ENCODE measurements at places on chromosomes 13 and 19.
A peak's percentile ranks its signal among the peaks of the same experiment; 100 is the strongest.

GRCh38 chr13:84366506-84366905, 484.2 kb upstream of the SLITRK1 start:
- DNase-seq: no peak

DNA sequence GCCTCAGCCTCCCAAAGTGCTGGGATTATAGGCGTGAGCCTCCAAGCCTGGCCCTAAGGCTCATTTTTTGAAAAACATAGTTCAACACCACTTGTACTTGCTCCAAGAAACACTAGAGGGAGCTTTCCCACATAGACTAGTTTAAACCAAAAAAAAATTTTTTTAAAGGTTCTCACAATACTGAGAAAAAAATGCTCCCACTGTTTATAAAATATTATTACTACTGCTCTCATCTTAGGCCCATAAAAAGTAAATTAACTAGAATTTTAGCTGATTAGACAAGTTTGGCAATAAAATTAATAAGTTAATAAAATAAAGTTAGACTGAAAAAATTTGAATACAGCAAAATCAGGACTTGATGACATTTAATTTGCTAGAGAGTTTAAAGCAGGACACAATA, 109.5 kb downstream of the TBC1D4 start:
- DNase-seq: peak; percentile 59

DNA sequence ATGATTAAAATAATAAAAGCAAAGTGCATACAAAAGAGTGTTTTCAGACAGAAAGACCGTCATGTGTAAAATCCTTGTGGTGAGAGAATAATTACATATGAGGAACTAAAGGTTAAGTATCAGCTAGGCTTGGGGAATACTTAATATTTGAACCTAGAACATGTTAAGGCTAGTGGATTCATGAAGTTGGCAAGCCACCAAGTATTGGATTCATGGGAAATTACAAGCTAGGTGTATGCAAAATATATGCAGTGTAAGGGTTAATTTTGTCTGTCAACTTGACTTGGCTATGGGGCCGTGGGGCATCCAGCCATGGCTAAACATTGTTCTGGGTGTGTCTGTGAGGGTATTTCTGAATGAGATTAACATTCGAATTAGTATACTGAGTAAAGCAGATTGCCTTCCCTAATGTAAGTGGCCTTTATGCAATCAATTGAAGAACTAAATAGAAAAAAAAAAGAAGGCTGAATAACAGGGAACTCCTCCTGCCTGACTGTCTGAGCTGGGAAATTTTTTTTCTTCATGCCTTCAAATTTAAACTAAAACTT, 533.5 kb upstream of the KLF12 start:
- DNase-seq: no peak

DNA sequence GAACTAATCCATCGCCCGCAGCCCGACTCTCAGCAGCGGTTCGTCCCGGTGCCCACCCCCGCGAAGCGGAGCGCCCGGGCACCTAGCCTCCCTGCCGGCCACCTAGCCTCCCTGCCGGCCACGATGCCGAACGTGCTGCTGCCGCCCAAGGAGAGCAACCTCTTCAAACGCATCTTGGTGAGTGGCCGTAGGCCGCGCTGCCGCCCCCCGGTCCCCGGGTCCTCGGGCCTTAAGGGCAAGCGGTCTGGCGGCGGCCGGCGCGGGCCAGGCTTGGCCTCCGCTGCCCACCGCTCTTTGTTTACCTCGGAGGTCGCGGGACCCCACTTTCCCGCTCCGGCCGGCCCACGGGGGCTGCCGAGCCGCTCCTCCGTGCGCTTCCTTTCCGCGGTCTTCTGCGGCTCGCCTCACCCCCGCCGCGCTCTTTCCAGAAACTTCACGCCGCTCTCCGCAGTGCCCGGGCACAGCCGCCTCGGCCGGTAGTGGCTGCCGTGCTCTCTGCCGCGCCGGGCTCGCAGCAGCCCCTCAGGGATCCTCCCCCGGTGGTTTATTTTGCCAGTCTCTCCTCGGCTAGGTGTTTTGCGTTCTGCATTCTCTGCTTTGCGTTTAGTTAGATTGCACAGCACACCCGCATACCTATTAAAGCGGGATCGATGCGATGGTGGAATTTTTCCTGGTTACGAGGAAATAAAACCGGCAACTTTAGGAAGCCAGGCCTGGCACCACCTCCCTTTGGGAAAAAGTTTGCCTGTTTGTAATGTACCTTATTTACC, 524 bp downstream of the NAA16 start:
- peak; percentile 71 for DNase-seq

DNA sequence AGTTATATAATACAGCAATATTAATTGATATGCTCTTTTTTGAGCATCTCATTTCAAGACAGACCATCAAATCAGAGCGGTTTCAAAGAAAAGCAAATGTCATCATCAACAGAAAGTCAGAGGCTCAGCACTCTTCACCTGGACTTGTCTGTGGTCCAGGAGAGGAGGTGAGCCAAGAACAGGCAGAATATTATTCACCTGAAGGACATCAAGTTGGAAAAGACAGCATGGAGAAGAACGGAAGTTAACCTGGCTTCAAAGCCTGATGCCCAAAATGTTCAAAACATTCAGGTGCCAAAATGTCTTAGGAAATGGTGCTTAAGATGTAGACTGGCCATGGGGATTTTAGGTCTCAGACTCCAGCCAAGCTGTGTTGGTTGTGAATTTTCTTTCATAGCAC, 40.7 kb downstream of the FGF14 start:
- DNase-seq: no peak

DNA sequence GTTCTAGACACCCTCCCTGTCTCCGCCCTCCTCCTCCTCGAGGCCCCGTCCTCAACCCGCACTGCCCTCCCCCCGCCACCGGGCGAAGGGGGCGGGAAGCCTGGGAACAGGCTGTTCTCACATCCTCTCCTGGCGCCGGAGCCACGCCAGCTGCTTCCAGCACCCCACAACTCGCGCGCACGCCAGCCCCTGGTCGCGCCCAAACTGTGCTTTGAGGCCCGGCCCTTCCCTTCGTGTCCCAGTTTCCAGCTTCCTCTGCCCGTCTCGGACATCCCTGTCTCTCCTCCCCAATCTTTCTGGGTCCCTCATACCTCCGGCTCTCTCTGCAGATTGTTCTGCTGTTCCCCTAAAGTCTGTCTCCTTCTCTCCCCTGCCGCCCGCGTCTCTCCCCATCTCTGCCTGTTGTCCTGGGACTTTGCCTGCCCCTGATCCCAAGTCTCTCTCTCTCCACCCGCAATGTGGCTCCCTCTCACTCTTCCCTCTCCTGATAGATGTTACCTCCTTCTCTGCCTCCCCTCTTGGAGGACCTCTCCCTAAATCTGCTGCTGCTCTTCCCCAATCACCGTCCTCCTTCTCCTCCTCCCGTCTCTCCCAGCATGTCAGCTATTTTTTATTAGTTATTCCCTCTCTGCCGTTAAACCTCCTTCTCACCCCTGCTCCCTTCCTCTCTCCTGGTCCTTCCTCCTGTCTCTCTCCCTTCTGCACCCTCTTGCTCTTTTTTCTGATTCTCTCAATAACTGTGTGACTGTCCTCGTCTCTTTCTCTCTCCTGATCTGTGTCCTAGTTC, 14.2 kb downstream of the DPF1 start:
- no peak for DNase-seq

GRCh38 chr19:55098716-55099556, 18.5 kb downstream of the PPP1R12C start:
- no peak for DNase-seq

- no peak for DNase-seq
Measured at GRCh38 chr19:18731562-18732008, 48.1 kb downstream of the CRTC1 start.

GRCh38 chr13:111114362-111115060, 599 bp upstream of the ARHGEF7 start:
- DNase-seq: peak; percentile 47

- DNase-seq: no peak
Measured at GRCh38 chr19:41219924-41220567, 1.0 kb downstream of the AXL start.

DNA sequence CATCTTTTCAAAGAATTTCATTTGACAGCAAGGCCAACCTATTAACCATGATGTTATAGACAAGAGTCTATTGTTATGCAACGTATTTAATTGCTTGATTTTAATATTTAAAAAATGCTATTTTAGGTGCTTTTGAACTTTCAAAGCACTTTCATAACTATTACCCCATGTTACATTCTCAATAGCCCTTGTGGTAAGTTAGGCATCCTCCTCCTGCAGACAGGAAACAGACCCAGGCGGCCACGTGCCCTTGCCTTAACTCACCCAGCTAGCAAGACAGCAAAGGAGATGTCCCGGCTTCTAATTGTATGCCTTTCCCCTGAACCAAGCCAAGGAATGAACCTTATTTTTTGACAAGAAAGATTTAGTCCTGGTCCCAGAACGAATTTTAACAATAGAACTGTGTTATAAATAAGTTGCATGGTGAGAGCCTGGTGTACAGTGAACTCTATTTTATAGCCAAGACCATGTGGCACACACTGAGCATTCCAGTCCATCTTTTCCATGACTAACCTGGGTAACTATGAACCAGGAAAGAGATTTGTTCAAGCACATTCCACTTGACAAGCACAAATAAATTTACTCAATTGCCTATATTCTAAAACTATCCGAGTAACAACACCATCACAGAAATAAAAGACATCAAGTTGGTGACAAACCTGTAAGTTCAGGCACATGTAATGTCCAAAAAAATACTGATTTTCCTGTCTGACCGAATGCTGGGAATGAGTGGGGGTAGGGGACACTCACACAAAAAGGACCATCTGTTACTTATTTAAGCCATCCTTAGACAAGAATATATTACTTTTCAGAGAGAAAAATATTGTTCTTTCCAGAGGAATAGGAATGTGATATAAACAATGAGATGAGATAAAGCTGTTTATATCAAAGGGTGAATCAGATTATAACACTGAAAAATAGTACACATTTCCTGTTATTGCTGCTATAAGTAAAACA, 163.0 kb downstream of the EFNB2 start:
- DNase-seq: no peak

DNA sequence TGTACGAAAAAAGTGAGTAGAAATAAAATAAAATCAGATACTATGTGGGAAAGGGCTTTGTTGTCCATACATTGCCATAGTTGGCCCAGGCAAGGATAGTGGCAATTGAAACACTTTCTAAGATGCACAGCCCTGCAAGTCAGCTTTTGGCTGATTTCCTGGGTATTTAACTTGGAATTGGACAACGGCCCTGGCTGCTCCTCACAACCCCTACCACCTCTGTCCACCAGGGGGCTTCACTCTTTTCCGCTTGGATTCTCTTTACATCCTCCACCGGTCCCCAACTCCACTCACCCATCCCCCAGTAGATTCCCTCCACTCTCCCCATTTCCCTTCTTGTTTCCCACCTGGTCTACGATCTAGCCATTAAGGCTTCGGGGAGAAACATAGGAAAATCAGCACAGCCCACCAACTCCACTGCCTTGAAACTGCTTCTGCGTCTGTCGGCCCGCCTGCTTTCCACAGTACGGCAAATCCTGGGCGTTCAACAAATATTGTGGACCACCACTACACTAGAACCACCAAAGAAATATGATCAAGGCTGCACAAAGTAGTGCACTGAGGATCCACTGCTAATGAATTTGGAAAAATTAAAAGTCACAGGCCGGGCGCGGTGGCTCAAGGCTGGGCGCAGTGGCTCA, 48.6 kb upstream of the GTF3A start:
- DNase-seq: peak; percentile 22

GRCh38 chr13:40671956-40672764, 5.7 kb upstream of the FOXO1 start:
- DNase-seq: peak; percentile 94
